A549 treated with Mapracorat at 1 μM for 4 hours (cell line): ENCODE measurements at places on chromosomes 12 and 14. TPM values are rescaled to one million over a fixed set of nuclear protein-coding genes. Genes with fewer than 3 reads are reported as not detected.

The COCH gene
- total RNA-seq: 22.0 to 28.1 TPM (median 24.9 TPM) in 5 replicates

The MYH6 gene
- 0.03 to 0.11 TPM (median 0.06 TPM) in 4 of 5 replicates, not detected in the other for total RNA-seq

The PLCZ1 gene
- not detected in 5 replicates for total RNA-seq

The HRK gene
- 1.0 to 1.6 TPM (median 1.4 TPM) in 5 replicates for total RNA-seq
